ENCODE measurements at places on chromosomes 1 and 21.

DNA sequence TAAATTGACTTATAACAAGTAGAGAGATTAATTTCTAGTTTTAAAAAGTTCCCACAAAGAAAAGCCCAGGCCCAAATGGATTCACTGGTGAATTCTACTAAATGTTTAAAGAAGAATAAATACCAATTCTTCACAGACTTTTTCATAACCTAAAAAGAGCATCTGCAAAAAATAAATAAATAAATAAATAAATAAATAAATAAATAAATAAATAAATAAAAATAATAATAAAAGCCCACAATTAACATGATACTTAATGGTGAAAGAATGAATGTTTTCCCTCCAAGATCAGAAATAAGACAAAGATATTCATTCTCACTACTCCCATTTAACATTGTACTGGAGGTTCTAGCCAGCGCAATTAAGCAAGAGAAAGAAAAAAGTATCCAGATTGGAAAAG, 97.6 kb upstream of the KAZN start:
- no peak for DNase-seq

- DNase-seq = no peak
These were observed 2.2 kb downstream of the GAS5 start for GRCh38 chr1:173865468-173866164.

DNA sequence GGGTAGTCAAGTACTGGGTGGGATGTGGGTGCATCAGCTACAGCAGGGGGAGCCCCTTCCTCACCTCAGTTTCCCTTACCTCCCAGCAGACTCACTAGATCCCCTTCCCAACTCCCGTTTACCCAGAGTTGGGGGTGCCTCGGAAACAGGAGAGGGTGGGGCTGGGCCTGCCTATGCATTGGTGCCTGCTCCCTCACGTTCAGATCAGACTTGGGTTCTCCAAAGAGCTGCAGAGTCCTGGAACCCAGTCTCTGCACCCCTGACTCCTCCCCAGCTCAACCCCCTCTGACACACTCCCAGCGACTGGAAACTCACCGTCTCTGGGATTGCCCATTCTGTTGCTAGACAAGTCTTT, 6.0 kb downstream of the FOXO6 start:
- no peak for DNase-seq

DNA sequence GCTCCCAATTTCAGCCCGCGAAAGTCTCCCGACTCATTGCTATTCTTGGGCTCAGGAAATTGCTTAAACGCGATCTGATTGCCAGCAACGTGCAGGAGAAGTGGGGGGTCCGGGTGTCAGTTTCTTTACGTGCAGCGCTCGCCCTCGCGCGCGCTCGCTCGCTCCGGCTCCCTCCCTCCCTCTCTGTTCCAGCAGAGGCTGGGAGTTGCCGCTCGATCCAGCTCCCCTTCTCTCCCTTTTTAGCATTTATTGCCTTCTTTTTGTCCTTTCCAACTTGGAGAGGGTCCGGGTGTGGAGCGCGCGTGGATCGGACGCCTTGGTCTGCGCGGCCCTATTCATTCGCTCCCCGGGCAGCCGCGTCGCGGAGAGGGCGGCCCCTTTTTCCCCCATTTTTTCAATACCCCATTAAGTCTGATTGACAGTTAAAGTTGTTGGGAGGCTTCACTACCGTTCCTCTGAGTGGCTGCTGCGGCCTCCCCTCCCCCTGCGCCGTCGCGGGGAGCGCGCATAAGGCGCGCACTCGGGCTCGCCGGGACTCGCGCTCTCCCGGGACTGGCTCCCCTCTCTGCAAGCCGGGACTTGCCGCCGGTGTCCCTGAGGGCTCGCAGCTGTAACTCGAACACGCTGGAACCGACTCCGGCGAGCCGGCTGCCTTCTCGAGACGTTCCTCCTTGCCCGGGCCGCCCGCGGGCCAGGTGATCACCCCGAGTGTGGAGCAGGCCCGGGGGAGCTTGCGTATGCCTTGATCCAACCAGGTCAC, at the start of gene DHRS3:
TSS of gene DHRS3 (minus strand) at position 310 of the 760 bp plus-strand sequence. CDS start 862 bp downstream, outside the sequence.
- DNase-seq = peak; percentile 82

- DNase-seq = no peak
These were observed 22.5 kb upstream of the GBP5 start for GRCh38 chr1:89295187-89295586.

DNA sequence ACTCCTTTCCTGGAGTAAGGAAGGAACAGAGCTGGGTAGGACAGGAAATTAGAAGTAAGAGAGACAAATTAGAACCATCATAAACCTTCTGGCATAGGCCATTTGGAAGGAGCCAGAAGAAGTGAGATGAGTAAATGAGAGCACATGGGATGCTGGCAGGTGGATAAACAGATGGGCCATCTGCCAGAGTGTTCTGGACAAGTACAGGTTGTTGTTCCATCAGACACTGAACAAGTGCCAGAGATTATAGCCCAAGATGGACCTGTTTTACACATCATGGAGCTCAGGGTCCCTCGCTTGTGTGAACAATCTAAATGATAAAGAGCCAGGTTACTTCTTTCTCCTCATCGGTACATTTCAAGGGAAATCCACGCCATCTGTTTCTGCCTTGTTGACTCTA, 200.3 kb downstream of the HHIPL2 start:
- DNase-seq = no peak

DNA sequence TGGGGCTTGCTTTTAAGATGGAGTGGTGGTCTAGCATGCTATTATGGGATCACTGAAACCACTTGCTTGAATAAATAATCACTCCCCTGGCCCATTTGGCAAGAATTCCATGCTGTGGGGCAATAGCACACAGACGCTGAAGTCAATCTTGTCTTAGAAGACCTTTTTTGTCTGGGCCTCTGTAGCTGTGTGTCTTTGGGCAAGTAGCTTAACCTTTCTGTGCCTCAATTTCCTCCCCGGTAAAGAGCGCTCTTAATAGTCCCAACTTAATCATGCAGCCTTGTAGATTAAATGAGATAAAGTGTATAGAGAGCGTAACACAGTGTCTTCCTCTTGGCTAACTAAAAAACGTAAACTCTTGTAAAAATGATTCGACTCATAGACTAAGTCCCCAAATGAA, 125.4 kb upstream of the IGSF21 start:
- DNase-seq = no peak

- DNase-seq = no peak
These were observed 22.4 kb upstream of the CD34 start for GRCh38 chr1:207933205-207933800.

GRCh38 chr1:24673341-24673740, 30.2 kb downstream of the SRRM1 start:
- no peak for DNase-seq

DNA sequence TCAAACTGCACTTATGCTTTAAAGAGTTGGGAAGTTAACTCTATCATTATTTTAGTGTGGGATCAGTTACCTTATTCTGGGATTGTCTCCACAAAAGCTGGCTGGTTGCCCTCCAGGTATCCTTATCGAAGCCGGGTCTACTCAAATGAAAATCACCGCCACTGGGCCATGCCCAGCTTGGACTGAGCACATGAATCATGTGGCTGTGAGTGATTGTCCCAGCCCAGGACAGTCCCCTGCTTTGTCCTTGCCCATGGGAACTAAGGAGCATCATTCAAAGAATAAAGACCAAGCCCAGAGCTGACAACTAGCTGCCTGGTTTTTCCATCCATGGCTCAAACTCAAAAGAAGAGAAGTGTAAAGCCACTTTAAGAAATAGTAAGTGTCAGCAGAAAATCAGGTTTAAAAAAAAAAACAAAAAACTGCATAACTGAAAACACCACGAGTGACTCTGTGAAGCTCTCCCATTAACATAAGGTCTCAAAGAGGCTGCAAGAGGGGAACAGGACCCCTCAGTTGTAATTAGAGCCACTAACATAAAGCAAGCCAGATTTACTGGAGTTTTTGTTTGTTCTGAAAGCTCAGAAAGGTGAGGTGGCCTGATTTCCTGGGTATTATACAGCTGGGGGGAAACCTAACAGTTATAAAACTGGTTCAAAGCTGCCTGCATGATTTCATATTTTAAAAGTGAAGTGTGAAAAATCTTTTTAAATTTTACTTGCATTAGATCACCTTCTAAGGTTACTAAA, 91.5 kb downstream of the KIF14 start:
- DNase-seq = no peak

GRCh38 chr1:199042193-199042592, 403.4 kb downstream of the PTPRC start:
- DNase-seq = no peak

DNA sequence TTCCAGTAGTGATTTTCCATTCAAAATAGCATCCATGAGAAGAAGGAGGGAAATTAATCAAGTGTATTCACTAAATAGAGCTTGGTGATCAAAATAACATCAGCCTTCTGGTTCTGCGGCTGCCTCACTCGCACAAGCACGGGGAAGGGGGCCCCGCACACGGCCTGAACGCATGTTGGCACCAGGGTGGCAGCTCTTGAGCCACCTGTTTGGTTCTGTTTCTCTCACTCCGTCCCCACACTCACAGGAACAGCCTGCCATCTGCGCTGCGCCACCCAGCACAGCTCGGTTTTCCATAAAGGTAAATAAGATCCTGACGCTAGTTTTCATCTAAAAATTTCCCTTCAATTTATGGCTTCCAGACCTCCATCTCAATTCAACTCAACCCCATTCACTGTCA, 49.4 kb downstream of the TIAM1 start:
- DNase-seq = no peak

DNA sequence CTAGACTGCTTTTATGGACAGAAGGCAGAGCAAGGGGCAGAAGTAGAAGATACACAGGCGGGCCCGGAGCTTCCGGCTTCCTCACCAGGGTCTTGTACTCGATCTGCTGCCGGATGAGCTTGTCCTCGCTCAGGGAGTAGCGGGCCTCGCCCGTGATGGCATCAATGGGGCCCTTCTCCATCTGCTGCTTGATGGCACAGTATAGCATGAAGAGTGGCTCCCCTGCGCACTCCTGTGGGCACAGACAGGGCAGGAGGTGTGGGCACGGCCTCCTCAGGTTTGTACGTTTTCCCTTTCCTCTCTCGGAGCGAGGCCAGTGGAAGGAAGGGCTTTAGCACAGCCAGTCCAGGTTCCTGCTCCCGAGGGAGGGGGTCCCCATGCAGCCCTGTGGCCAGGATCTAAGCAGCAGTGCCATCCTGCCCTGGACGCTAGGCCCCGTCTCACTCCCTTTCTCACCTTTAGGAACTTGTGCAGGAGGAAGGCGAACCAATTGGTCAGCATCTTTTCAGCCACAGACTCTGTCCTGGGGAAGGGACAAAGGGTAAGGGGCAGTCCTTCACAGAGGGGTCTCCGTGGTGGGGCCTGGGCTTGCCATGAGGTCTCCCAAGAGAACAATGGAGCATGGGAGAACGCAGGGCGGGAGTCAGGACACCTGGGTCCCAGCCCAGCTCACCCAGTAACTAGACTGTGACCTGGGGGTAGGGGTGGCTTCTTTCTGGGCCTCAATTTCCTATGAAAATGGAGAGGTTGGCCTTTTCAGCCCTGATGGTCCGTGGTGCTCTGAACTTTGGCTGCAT, 128.8 kb upstream of the CD34 start:
- DNase-seq = no peak

DNA sequence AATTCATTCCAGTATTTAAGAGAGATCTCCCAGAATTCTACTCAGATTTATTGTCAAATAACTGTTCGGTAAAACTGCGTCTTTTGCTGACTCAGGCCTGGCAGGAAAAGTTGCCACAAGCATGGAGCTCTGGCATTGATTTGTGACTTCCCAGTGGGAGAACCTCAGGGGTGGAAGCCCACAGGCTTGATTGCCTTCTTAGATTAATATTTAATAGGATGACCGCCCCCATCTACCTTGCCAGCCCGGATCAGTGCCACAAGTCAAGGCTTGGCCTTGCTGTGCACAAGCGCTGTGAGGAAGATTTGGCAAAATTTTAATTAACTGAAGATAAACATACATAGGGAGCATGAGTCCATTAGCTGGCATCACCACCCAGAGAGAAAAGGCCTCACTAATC, 93.5 kb downstream of the LRIG2 start:
- no peak for DNase-seq

DNA sequence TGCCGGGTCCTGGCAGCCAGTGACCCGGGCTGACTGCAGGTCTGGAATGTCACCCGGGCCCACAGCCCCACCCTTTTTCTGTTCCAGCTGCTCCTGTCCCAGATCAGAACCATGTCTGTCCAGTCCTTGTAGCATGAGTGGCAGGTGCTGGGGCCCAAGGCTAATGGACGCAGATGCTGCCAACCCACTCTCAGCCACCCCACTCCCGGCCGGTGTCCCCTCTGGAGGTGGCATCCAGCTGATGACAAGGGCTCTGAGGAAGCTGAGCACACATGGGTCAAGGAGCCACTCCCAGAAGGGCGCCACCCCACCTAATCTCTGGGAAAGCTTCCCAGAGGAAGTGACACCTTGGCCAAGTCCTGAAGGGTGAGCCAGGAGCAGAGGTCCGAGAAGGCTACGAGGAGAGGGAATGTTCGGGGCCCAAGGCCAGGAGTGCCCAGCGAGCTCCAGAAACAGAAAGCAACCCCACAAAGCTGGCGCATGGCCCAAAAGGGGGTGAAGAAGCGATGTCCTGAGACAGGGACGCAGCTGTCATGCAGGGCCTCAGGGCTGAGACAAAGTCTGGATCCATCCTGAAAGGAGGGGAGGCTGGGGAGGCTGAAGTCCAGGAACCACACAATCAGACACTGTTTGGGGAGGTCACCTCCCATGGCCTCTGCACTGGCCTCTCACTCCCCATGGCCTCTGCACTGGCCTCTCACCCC, 39.5 kb downstream of the ACOT7 start:
- peak; percentile 63 for DNase-seq

- DNase-seq = no peak
These were observed 59.5 kb downstream of the NAV1 start for GRCh38 chr1:201598396-201598795.

DNA sequence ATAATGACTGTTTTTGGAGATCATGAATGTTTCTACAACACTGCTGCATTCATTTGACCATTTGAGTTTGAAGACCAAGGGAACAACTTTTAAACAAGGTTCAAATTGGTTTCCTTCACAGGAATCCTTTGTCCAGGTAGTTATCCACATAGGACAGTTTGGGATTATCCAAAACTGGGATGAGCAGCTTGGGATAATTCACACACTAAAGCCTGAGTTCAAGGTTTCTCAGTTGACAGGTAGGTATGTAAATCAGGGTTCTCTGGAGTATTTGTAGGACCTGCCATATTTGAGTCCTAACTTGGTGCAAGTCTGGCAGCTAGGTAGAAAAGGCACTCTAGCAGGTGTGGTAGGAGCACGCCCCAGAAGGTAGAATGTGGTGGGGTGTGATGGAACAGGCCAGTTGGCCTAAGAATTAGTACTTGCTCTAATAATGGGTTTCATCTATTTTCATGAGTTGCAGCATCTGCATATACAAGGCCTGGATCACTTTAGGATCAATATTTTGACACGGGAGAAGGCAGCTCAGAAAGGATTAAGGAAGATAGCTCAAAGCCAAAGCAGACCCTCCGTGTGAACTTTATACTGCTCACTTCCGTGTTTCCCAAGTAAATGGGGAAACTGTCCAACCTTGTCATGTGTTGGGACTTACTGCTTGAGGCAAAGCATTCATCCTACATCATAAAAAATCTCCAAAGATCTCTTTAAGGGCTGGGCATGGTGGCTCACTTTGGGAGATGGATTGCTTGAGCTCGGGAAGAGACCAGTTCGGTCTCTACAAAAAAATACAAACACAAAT, 14.1 kb upstream of the RAB42 start:
- no peak for DNase-seq
